ENCODE measurements at places on chromosomes 7 and 10.
A peak's percentile ranks its signal among the peaks of the same experiment; 100 is the strongest.

DNA sequence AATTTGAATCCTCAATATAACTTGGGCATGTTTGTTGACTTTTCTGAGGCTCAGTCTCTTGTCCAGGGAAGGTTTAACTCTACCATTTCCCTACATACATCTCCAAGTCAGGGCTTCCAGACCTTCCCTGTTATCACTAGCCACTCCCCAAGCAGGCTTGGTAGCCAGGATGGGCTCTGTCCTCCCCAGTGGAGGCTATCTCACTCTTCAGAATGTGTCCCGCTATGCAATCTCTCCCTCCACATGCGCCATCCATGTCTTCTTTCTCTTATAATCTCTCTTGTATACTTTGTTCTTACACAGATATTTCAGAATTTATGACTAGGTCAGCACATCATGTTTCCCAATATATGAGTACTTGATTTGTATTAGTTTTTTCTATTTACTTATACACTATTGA lies 310.4 kb downstream of the HGF start:
- DNase-seq = no peak

- no peak for DNase-seq
These were observed 25.4 kb upstream of the TNKS2 start for GRCh38 chr10:91772869-91773268.

- DNase-seq = no peak
These were observed 6.5 kb downstream of the CPVL start for GRCh38 chr7:29139796-29140195.

DNA sequence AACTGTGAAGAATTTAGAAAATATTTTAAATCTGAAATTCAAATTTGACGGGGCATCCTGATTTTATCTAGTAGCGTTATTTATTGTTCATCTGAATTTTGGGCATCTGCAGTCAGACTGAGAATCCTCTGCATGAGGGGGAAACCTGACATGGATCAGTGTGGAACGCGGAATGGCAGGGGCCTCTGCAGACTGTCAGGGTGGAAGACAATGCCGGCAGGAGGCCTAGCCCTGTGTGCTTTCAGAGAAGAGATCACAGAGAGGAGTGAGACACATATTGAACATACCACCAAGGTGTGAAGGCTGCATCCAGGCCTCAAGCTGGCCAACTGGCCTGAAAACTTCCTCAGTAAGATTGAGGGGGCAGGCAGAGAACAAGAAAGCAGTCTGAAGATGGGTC lies 921.1 kb upstream of the GHITM start:
- DNase-seq = no peak

- peak; percentile 80 for DNase-seq
These were observed 442 bp upstream of the LZTS2 start for GRCh38 chr10:100998991-100999741.

DNA sequence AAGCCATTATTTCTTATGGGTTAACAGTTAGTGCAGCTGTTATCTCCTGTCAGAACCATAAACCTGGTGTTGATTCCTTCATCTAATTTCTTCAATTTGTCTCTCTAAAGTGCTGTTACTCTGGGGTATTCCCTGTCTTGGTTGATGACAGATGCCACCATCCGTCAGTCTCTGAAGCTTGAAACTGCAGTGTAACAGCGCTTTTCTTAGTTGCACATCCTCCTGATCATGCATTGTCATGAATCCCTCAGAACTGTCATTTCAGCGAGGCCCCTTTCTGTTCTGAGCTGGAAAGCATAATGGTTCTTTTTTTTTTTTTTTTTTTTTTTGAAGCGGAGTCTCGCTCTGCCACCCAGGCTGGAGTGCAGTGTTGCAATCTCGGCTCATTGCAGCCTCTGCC lies 193.9 kb downstream of the SDK1 start:
- DNase-seq = no peak

DNA sequence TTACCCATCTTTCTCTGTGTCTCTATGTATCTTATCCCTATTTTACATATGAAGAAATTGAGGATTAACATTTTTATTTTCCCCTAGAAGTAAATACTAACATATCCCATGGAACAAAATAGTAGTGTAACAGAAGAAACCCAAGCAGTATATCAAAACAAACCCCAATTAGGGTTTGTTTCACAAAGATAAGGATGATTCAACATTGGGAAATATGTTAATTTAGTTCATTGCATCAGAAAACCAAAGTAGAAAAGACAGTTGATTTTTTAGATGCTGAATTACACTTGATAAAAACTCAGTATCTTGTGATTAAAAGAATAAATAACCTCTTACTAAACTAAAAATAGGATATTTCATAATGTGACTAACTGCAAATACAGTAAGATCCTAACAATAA lies 87.8 kb downstream of the GLCCI1 start:
- DNase-seq = no peak

- DNase-seq = no peak
These were observed 49.5 kb upstream of the SAMD8 start for GRCh38 chr10:75061709-75062505.

DNA sequence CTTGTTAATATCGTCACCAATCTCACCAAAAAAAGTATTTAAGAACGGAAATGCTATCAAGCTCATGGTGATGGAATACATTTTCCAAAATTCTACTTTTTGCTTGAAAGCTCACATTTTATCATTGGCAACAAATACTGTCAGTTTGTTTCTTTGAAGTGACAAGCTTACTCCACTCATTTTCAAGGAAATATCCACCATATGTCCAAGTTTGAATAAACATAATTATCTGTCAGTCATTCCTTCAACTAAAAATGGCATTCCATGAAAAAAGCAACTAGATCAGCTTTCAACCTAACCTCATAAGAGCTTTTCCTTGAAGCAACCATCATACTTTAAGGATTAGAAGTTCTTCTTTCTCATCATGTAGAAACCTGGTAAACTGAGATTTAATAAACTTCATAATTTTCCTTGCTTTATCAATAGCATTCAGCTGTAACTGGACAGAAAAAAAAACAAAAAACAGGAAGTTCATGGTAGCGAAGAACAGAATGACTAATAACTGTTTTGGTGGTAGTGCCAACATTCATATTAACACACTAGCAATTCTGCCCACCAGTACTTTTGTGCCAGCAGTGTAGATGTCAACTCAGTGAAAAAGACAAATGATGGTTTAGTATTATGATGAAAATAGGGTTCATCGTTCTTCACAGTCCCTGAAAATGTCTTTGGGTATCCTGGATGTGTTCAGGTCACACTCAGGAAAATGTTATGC lies 764.9 kb downstream of the GRM8 start:
- DNase-seq = no peak

GRCh38 chr10:23912884-23913404 lies 296.0 kb upstream of the KIAA1217 start:
- no peak for DNase-seq

DNA sequence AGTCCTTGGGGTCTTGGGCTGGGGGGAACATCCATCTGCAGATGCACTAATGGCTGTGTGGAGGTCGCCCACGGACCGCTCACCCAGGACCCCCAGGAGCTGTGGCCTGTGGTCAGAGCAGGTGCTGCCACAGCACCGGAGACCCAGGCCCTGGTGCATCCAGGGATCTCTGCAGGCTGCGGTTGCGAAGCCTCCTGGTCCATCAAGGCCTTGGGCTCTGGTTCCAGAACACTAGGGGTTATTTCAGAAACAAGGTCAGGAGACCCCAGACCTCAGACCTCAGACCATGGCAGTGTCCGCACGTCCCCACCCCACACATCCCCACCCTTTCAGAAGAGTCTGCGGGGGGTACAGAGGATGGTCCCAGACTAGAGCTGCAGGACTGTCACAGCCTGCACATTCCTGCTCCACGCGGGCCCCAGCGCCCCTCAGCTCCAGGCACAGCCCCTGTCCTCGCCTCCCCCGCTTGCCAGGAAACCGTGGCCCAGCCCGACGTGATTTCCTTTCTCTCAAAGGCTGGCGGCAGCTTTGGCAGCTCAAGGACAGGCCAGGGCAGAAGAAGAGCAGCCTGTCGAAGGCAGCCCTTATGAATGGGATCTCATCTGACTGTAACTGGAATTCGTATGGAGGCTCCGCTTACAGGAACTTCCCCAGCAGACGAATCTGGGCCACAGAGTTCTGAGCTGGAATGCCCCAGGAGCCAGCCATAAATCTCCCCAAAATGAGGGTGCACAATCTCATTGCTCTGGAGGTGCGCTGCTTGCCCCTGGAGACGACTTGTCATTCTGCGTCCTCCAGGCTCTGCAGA lies 136.2 kb upstream of the RET start:
- DNase-seq = peak; percentile 28

- DNase-seq = no peak
These were observed 141.6 kb downstream of the CPEB3 start for GRCh38 chr10:92149261-92149660.

GRCh38 chr10:130354976-130355795 lies 219.0 kb downstream of the GLRX3 start:
- DNase-seq = no peak

DNA sequence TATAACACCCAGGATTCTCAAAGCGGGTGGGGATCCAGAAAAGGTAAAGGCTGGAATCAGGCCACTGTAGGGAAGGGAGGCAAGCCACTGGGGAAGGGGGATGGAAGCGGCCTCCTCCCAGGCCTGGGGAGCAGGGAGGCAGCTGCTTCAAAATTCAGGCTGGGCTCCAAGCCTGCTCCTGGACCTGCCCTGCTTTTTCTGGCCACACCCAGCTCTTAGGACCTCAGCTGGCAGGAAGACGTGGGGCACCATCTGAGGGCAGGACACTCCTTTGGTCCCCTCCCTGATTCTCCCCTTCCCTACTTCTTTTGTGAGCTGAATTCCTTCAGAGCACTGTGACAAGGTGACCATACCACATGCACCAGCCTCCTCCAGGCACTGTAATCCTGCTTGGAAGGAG lies 4.6 kb upstream of the LBX1 start:
- DNase-seq = no peak

GRCh38 chr7:135512135-135512887 lies 2.4 kb upstream of the CNOT4 start:
- DNase-seq = peak; percentile 89

GRCh38 chr7:46576950-46577349 lies 655.9 kb upstream of the IGFBP3 start:
- DNase-seq = no peak

DNA sequence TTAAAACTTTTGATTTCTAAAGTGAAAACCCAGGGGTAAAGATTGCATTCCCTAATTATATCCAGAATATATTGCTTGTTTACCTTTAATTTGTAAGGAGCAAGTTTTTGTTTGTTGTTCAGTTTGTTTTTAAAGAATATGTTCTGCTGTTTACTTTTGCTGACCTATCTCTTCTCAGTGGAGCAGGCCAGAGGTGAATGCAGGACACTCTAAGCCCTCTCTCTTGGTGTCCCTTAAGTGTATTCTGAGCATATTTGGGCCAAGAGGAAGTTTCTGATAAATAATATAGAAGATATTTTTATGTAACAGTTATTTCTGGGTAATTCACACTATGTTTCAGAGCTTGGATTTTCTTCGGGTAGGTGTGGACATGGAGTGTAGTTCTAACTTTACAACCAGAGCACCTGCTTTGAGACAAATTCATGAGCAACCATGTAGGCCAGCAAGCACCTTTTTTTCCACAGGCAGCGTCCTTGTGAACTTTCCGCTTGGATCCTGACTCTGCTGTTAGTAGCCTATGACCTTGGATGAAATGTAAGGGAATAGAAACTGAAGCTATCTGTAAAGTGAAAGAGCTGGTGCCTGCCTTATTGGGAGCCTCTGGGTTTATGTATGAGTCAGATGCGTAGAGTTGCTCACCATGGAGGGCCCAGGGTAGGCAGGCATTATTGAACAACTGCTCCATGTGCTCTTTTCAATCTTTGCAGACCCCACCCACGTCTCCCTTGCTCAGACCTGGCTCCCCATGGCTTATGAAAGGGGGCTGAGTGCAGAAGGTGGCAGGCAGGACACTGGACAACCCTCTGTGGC lies 16.1 kb downstream of the OGDH start:
- no peak for DNase-seq

DNA sequence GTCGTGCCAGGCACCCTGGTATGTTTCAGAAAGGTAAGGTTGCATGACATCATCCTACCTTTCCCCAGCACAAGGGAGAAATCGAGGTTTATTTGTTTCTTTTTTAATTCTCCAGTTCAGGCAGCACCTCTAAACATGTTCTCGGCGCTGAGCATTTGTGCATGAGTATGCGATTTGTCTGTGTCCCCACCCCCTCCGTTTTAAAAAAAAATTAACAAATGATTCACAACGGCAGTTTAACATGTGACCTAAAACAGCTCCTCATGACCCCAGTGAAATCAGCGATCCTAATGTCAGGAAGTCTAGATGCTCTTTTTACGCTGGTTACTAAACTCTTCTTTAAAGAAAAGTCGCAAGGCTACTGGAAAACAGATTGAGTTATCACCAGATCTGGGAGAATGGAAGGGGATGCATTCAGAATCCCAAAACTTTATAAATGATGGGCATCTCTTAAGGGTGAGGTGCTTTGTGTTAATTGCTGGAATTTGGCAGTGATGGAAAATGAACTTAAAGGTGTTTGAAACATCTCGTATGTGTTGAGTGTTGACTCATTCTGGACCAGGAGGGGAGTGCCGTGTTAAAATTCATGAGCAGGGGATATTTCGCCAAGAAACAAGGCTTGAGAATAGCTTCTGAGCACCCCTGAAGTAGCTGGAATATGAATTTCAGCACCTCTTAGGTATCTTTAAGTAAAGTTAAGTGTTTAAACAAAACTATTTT lies 106.8 kb upstream of the PDCD4 start:
- DNase-seq = no peak

DNA sequence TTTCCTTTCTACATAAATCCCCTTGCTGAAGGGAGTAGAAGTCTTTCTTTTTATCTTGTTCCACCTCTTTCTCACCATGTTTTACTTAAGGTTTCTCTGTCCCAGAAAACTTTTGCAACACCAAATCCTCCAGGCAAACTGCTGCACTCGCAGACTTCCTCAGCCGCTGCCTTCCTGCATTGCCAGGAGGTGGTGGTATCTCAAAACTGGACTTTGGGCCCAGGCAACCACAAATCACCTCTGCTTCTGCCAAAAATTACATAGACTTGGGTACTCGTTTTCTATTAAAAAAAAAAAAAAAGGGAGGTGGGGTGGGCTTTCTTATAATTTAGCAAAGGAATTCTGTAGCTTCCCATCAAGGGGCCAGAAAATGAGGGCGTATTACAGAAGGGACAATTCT lies 14.7 kb downstream of the INA start:
- DNase-seq = no peak

DNA sequence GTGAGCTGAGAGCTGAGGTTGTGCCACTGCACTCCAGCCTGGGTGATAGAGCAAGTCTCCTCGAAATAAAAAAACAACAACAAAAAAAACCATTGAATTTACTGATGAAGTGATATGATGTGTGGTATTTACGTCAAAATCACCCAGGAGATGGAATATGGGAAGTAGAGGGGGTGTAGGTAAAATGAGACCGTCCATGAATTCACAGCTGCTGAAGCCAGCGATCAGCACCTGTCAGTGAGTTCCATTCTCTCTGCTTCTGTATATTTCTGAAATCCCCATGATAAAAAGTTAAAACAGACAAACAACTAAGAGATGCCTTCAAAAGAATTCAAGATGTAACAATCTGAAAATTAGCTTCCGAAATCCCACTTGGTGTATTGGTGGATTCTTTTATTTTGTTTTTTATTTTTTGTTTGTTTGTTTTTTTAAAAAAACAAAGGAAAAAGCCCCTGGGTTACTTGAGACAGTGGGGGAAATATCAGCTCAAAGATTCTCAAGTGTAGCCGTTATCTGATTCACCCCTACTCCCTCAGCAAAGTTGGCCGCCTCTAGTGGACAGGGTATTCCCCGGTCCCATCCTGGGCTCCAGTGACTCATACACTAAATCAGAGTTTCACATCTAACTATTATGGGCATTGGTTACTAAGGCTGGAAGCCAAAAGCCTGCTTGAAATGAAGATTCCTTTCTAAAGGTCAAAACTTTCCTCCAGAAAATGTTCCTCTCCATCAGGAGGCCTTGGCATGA lies 76.4 kb downstream of the MAP3K8 start:
- DNase-seq = no peak
